ENCODE measurements at places on chromosomes 3 and 15. TPM values are rescaled to one million over a fixed set of nuclear protein-coding genes. Genes with fewer than 3 reads are reported as not detected.

GASK1A gene
- total RNA-seq: not detected

CCDC12 gene
- total RNA-seq: 59.8 TPM

- no peak for ATAC-seq
Observed at GRCh38 chr3:47714606-47715005, 67.1 kb downstream of the SMARCC1 start.

- peak; percentile 25 for ATAC-seq
Observed at GRCh38 chr3:129013491-129013891, 12.4 kb downstream of the EFCC1 start.

HESX1 gene
- total RNA-seq: 0.71 TPM

GRCh38 chr3:119559441-119559963, at the start of gene CD80:
Gene CD80 (minus strand): TSS chr3:119559614. CDS start chr3:119557728, 1,886 bp downstream.
- ATAC-seq: peak; percentile 72

DNA sequence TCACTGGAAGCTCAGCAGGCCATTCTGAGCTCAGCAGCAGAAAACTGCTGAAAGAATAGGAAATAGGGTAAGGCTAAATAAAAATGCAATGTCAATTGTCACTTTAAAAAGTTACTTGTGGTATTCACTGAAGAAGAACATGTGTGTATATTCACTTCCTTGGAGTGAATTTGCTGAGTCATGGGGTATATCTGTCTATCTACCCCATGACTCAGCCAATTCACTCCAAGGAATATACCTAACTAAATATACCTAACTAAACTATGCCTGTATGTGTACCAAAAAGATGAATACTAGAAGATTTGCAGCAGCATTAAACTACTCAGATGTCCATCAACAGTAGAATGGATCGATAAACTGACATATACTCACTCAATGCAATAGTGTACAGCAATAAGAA, 69.5 kb upstream of the KCNAB1 start:
- no peak for ATAC-seq

DNA sequence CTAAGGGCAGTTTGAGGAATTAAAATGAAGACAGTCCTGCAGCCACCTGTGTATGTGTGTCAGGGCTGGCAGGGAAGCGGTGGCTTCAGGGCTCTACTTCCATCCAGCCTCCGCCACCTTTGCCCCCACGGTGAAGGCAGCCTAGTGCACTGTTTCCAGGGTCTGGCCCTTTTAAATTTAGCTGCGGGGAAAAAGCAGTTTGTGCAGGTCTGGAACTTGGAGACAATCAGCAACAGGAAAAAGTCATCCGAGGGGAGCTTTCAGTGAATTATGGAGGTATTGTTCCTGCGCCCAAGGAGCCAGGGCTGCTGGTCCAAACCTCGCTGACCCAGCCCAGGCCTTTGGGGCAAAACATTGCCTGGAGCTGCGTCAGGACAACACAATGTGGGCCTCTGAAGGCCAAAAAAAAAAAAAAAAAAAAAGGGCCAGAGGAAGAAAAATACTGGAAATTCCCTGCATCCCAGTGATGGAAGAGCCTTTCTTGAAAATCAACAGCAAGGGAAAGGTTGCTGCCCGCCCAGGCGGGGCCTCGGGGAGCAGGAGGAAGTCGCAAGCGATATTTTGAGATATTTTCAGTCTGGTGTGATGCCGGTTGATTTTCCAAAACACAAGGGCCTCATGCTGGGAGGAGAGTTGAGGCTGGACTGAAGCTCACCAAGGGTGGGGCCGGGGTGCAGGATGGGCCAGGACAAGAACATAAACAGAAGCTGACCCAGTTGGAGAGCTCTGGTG, 25.5 kb upstream of the FGD5 start:
- no peak for ATAC-seq

Measured in activated T-helper 17 cell treated with anti-CD3 and anti-CD28 coated beads, Interleukin-2, amount 50 U/mL, for 72 hours (primary cell).